Activated CD4-positive, alpha-beta T cell treated with anti-CD3 and anti-CD28 coated beads for 24 hours (primary cell): ENCODE measurements at places on chromosomes 4 and X.

DNA sequence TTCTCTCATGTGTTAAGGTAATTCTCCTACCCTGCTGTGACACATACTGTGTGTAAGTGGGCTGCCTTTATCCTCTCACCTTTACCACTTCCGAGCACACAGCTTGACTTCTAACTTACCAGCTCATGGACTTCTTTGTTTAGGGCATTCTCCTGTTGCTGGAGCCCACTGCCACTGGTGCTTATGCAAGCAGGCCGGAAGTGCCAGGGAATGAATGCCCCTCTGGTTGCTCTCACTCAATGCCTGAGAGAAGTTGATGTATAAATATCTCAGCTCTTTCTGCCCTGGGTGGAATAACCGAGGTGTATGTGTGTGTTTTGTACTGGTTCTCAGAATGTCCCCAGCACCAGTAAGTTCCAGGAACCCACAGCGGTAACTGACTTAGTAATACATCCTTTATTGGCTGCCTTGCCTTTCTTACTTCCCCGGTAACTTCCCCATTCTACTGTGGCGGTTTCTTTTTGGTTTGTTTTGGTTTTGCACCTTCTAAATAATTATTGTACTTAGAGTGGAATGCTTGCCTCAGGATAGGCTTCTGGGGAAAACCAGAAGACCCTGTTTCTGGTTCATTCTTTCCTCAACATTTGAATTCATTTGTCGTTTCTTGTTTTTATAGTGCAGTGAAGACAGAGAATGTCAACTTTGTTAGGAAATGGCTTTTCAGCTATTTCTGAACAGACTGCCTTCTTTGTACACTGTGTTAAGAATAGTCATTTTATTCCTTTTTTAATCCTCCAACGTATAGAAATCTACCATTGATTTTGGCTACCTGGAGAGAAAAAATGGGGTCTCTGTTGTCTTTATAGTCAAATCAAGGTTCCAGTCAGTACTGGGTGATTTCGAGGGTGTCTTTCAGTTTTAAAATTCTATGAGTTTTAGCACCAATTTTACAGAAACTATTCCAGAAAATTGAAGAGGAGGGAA, 45.4 kb downstream of the CXorf58 start:
- DNase-seq: no peak

GRCh38 chr4:25158817-25159216, 1.4 kb downstream of the SEPSECS start:
- no peak for DNase-seq

DNA sequence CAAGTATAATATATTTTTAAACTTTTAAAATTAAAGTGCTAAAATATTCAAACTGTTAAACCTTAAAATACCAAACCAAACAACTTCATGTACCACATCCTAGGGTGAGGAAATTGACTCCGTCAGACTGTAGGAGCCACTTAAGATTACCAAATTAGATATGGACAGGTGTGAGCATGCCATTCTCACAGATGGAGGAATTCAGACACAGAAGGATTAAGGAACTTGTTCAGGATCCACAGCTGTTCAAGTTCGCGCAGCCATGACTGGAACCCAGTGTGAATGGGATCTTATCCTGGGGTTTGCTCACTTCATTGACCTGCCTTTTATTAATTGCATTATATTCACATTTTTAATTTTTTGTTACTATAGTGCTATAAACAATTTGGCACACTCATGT, 224.9 kb upstream of the PCDH7 start:
- no peak for DNase-seq

DNA sequence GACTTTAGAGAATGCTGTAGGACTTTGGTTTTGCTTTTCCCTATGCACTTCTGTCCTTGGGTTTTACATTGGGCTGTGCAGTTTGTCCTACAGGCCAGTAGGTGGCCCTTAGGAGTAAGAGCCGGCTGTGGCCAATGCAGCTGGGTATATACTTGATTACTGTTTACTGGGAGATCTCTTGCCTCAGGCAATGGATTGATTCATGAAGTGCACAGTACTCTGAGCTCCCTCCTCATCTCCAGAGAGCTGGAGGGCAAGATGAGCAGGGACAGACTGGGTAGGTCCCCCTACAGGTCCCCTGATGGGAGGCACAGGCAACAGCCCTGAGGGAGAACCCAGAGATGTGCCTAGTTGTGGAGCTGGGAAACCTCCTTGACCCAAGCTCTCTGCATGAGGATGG, 103.8 kb upstream of the QRFPR start:
- no peak for DNase-seq

DNA sequence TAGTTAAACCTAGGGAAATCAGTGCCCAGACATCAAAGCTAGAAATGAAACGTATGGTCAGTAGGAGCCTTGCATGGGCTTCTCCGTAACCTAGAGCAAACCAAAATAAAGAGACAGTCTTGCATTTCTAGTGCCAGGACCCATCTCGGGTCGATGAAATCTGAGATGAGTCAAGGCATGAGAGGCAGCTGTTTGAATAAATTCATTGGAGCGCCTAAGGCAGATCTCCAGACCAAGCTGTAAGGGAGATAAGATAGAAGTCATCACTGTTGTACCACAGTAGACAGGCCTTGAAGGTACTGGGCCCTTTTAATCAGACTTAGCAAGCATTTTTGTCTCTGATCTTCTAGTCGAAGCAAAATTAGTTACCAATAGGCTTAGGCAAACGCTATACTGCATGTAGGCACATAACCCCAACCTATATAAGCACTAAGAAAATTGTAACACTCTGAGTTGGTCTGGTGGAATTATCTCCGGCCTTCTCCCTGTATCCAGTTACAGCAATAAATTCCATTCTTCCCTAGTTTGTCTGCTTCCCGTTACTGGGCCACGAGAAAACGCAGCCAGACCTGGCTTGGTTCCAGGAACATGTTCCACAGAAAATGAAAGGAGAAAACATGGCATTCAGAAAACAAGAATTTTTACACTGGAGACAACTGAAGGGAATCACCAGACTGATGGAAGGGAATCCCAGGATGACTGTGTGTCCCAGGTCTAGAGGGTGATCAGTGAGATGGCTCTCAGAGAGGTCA, 21.1 kb upstream of the PAPSS1 start:
- DNase-seq: no peak

DNA sequence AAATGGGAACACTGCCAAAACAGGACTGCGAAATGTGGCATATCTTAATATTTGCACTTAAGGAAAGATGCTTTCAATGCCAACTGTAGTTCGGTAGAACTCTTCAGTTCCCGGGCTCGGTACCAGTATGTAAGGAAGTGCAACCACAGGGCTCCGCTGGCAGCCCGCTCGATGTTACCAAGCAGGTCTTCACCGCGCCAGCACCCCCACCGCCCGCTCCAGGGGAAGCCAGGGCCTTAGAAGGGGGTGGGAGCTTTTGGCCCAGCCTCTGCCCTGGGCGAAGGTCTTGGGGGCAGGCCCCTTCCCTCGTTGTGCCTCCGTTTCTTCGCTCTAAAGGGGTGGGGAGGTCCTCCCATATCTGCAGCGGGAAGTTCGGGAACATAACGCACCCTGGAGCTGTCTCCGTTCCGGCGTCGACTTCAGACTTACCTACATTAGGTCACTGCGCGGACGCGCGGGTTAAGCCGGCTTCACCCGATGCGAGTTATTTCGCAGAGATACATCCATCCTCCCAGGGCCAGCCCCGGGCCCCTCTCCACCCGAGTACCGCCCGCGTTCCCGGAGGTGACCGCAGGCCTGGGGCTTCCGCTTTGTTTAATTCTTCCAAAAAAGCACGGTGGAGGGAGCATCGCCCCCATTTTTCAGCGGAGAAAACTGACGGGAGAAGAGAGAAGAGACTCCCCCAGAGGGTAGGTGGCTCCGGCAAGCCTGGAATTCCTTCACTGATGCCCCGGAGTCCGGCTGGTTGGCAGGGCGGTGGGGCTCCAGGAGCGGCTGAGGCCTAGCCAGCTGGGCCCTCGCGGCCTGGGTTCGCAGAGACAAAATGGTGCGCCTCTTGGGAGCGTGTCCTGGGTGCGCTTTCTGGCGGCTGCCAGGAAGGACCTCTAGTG, 1.0 kb upstream of the HMX1 start:
- DNase-seq: no peak

DNA sequence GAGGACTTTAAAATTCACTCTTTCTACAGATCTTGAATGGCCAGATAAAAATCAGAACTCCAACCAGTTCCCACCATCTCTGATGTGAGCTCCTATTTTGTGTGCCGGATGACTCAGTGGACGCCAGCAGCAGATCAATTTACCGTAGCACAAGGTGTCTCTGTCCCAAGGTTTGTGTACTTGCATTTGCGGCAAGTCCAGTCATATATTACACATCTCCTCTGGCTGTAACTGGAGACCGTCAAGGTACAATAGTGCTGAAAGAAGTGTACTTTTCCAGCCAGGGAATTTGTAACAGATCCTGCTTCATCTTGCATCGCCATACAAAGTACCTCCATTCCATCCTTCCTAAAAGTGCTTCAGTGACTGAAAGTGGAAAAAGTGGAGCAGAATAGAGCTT, 108.2 kb upstream of the SORBS2 start:
- no peak for DNase-seq

GRCh38 chr4:62288808-62289541, 1088.8 kb downstream of the ADGRL3 start:
- DNase-seq: no peak

GRCh38 chr4:189660722-189661360, 279.8 kb upstream of the FRG1 start:
- DNase-seq: no peak

DNA sequence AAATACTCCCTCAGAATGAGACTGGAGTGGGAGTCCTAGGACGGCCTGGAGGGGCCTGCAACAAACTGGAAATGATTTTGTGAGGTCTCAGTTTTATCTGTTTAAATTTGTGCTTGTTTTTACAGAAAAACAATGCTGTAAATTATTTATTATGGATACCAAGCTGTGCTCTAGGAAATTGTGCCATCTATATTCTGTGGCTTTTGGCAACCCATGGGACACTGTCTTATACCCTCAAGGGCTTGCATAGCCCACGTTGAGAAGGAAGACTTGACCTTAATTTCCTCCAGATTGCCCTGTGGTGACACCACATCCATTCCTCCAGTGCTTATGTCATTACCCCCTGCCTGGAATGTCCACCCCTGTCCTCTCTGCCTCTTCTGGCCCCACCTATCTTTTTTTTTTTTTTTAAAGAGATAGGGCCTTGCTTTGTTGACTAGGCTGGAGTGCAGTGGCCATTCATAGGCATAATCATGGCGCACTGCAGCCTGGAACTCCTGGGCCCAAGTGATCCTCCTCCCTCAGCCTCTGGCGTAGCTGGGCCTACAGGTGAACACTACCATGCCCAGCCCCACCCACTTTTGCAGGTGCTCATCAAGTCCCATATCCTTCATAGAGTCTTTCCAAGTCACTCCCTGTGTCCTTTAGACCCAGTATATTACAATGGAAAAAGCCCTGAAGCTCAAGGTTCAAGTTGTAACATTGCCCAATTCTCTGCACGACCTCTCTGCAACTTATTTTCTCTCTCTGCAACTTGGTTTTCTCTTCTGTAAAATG, 77.4 kb downstream of the HPRT1 start:
- no peak for DNase-seq

DNA sequence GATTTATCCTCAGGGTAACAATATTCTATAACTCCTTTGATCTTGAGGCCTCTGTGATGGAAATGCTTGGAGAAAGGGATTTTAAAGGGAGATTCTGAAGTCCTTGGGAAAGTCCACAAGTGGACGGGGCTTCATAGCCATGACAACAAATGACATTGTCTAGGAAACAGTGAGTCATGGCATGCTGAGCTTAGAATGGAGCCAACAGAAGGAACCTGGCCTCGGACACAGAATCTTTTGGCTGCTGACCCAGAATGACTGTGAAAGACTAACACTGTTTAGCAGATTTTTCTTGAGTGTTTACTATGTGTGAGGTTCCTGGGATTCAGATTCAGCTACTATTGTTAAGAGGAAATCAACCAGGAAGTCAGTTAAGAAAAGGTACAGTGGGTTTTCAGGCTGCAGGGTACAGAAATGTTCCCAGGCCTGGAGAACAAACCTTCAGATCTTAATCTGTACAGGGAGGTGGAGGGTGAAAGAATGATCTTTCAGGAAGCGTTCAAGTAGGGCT, 18.1 kb upstream of the CXCL2 start:
- DNase-seq: no peak

- no peak for DNase-seq
These were observed 40.5 kb downstream of the AGA start for GRCh38 chr4:177401658-177402273.

- no peak for DNase-seq
These were observed 38.1 kb upstream of the IRAK1 start for GRCh38 chrX:154057791-154058190.

DNA sequence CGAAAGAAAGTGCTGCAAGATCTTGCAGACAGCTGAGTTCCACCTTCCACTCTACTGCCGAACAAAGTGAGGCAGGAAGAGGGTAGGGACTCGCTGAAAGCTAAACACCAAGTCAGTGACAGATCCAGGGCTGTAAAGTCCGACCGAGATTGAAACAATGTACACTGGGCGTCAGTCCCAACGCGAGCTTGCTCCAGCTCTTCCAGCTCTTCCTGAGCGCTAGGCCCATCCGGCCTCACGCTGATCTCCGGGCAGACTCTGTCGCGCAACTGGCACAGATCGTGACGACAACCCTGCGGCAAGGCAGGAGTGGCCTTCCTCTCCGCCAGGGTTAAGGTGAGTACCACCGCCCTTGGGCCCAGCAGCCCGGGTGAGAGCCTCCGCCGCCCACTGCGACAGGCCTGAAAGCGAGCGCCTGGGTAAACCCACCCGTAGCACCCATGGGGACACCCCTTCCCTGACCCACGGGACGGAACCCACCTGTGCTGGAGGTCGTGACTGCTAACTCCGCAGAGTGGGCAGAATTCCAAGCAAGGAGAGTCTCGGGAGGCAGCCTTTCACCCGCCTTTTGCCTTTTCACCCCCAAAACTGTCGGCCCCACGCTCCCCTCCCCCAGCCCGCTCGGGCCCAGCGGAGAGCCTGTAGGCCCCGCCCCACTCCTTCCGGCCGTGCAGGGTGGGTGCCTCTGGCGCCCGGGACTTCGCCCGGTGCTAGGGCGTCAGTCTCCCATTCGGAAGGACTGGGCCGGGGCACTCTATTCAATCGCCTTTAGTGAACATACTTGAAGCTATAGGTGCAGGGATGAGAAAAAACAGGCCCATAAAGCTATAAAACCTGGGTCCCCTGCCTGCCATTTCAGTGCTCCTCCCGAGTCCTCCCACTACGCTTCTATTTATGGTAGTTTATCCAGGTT, at the start of gene TMLHE:
TMLHE (minus strand) TSS at position 641 of the 913 bp plus-strand sequence. CDS start 67,676 bp downstream, outside the sequence.
- peak; percentile 10 for DNase-seq

DNA sequence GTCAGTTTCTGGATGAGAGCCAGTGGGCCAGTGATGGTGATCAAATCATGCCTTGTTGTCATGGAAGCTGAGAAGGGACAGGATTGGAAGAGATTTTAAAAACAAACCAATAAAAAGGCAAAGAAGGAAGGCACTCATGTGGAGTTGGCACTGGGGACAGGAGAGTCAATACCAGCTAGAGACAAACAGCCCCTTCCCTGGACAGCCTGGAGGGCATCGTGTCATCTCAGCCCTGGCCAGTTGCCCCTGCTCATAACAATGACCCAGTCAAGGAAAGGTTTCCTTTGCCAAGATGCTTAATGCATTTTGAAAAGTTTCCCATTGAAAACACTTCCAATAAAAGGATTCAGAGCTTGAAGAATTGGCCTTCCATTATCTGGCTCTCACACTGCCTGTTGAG, 55.5 kb downstream of the SCML1 start:
- DNase-seq: no peak

- no peak for DNase-seq
These were observed 5.7 kb upstream of the GJB1 start for GRCh38 chrX:71217298-71217697.
